ENCODE measurements at places on chromosomes 4 and X.

GRCh38 chr4:163611784-163612445 lies 117.4 kb downstream of the TMA16 start:
- no peak for DNase-seq

- DNase-seq: no peak
Measured at GRCh38 chrX:10367406-10367805, 210.6 kb downstream of the CLCN4 start.

DNA sequence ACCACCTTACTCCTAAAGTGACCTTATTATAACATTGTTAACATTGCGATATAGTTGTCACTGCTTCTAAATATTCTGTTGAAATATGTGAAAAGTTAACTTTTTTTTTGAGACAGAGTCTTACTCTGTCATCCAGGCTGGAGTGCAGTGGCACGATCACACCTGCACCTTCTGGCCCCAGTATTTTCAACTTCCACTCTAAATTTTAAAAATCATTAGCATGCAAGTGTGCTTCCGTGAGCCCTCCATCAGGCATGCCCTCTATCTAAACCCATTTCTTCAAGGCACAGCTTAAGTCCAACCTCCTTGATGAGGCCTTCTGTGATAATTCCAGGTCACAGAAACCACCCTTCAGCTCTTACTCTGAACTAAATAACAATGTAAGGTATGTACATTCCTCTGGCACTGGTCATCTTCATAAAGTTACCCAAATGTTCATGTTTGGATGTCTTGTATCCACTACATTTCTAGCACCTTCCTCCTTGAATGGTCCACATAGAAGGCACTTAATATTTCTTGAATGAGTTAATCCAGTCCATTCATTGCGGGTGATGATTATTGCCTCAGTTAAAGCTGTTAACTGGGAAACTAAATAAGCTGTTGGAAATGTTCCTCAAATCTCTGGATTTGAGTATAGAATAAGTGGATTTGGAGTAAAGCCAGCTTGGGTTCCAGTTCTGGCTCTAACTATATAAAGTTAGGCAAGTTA lies 38.6 kb upstream of the TMEM131L start:
- DNase-seq: no peak

DNA sequence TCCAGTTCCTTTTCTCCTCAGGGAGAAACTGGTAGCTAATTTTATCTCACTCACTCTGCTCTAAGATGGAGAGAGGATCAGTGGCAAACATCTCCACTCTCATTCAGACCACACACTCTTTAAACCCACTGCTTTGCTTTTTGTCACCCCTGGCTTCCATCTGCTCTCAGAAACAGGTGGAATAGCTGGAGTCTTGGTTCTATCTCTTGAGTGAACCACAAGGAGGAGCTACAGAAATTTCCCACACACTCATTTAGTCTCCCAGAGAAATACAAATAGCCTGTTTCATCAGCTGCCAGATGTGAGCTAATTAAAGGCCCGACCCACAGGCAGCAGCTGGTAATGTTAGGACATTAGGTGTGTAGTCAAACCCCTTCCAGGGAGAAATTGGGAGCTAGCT lies 96.6 kb downstream of the STPG2 start:
- DNase-seq: no peak

GRCh38 chr4:183300655-183301054 lies 19.4 kb downstream of the CLDN22 start:
- DNase-seq: no peak

DNA sequence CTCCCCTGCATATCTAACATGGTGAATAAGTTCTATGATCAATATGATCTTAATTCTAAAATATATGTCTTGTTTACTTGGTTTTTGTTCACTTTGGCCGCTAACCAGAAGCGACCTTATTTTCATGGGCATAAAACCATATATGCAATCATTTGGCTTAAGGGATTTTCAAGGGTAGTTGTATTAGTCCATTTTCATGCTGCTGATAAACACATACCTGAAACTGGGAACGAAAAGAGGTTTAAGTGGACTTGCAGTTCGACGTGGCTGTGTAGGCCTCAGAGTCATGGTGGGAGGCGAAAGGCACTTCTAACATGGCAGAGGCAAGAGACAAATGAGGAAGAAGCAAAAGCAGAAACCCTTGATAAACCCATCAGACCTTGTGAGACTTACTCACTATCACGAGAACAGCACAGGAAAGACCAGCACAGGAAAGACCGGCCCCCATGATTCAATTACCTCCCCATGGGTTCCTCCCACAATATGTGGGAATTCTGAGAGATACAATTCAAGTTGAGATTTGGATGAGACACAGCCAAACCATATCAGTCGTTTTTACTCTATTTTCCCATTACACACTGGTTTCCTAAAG lies 114.3 kb upstream of the CPEB2 start:
- no peak for DNase-seq

GRCh38 chrX:19122641-19123009 lies 357 bp upstream of the ADGRG2 start:
- peak; percentile 12 for DNase-seq

DNA sequence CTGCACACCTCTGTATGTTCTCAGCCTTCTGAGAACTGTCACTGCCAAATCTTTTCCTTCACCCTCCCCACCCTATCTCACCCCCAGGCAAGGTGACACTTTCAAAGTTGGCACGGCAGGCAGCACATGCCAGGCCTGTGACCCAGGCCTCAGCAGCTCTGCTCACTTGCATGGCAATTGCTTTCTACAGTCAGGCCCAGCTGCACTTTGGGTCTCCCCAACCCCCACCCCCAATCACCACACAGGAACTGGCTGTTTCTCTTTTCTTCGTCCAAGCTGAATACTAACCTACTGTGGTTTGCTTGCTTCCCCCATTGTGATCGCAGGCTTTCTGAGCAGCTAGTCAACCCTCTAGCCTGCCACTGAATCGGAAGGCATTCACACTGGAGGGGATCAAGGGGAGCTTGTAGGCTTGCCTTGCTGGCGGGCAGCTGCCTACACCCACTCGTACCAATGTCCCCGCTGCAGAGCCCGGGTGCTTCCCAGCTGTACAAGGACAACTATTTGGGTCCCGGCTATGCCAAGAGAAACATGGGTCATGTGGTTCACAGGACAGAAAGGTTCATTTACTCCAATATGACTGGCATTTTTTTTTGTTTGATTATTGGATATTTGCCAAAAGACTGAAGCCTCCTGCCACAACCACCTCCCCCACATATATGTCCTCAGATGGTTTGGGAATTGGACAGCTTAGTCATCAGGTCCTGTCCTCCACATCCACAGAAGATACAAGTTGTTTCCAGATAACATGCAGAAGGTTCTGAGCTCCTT lies 28.1 kb downstream of the SLC25A43 start:
- DNase-seq: no peak

GRCh38 chr4:126778348-126778747 lies 854.4 kb upstream of the INTU start:
- DNase-seq: no peak

- DNase-seq: peak; percentile 51
Measured at GRCh38 chrX:69278031-69278687, 112.9 kb upstream of the PJA1 start.

- no peak for DNase-seq
Measured at GRCh38 chrX:97843200-97843811, 959.6 kb downstream of the RPA4 start.

DNA sequence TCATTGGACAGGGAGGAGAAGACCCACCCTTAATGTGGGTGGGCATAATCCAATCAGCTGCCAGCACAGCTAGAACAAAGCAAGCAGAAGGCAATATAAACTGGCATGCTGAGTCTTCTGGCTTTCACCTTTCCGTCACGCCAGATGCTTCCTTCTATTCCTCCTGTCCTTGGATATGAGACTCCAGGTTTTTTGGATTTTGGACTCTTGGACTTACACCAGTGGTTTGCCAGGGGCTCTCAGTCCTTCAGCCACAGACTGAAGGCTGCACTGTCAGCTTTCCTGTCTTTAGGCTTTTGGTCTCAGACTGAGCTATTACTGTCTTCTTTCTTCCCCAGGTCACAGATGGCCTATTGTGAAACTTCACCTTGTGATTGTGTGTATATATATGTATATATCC lies 32.2 kb upstream of the UGT2B4 start:
- no peak for DNase-seq

DNA sequence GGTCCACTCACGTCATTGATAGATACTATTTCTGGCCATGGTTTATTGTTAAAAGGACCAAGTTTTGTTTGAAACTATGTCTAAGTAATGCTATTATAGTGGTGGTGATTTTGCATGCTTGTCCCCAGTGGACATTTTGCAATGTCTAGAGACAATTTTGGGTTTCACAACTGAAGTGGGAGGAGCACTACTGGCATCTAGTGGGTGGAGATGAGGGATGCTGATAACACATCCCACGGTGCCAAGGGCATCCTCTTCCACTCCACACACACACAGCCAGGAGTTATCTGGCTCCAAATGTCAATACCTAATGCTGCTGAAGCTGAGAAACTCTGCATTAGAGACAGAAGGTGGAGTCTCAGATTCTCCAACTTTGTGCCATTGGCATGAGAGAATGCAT lies 131.2 kb downstream of the FRMPD4 start:
- no peak for DNase-seq

DNA sequence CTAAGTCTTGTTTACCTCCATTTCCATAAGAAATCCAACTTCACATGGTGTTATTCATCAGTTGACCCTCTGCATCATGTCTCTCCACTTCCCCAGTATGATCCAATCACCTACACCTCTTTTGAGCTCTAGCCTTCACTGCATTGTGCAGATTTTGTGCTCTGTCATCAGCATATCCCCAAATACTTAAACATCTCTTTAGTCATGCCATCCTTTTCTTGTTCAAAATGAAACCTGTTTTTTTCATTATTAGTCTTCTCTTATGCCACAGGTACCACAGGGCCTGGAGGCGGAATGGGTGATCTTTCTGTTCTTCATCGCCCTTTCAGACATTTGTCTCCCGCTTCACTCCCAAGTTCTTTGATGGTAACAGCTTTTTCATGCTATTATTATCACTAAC lies 382.7 kb upstream of the GALNTL6 start:
- DNase-seq: no peak

GRCh38 chr4:173943547-173943946 lies 339.9 kb downstream of the FBXO8 start:
- DNase-seq: no peak

- no peak for DNase-seq
Measured at GRCh38 chrX:150873616-150874015, 24.9 kb downstream of the CD99L2 start.

Measured in retina (tissue), 1 donor.